ENCODE measurements at places on chromosomes 12 and 14.
A peak's percentile ranks its signal among the peaks of the same experiment; 100 is the strongest.

- no peak for DNase-seq
Measured at GRCh38 chr12:53196486-53196885, 10.6 kb downstream of the ITGB7 start.

- DNase-seq: no peak
Measured at GRCh38 chr12:52865090-52865944, 16.5 kb upstream of the KRT78 start.

DNA sequence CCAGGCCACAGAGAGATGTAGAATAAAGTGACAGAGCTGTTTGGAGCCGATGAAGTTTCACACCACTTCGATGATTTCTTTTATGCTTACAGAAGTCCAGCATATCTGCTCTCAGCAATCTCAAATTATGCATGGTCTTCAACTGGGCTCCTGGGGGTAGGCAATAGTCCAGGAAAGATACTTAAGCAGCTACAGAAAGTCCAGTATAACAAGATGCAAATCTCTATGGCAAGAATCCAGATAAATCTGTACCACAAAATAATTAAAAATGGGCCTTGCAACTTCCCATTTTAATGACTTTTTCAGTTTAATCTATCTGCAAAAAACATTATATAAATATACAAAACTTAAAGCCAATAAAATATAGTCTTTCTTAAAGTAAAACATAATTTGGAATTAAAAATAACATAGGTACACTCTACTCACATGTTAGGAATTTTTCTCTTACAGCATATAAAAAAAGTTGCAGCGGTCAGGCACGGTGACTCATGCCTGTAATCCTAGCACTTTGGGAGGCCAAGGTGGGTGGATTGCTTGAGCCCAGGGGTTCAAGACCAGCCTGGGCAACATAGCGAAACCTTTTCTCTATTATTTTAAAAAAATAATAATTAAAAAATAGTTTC, 20.5 kb upstream of the RAD51AP1 start:
- no peak for DNase-seq

DNA sequence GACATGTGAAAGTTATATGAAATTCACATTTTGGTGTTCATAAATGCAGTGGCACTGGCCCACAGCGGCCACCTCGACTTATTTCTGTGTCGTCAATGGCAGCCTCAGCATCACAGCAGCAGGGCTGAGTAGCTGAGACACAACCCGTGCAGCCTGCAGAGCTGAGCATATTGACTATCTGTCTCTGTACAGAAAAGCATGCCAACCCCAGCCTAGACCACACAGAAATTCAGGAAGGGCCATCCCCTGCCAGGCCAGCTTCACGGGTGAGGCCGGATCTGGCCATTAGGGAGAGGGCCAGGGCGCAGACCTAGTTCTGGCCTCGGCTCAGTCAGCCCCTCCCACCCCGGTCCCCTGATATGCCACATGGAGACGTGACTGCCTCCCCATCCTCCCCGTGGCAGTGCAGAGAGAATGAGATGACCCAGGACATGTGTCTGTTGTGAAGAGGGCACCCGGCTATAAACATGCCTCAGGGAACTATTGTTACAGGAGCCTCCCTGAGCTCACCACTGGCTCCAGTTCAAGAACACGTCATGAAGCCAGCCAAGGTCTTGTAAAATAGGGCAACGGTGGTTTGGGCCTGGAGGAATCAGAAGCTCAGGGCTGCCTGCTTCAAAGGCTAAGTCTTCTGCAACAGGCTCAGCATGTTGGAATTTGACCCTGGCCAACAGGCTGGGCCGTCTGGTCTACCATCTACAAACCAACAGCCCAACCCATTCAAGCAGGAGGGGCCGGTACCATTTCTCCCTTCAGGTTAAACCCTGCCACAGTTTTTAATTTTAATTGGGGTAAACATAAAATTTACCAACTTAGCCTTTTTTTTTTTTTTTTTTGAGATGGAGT, 25.5 kb downstream of the SCARB1 start:
- no peak for DNase-seq

GRCh38 chr12:126915309-126915708, 1351.7 kb upstream of the TMEM132C start:
- no peak for DNase-seq

- no peak for DNase-seq
Measured at GRCh38 chr12:71636704-71637115, 26.9 kb downstream of the ZFC3H1 start.

DNA sequence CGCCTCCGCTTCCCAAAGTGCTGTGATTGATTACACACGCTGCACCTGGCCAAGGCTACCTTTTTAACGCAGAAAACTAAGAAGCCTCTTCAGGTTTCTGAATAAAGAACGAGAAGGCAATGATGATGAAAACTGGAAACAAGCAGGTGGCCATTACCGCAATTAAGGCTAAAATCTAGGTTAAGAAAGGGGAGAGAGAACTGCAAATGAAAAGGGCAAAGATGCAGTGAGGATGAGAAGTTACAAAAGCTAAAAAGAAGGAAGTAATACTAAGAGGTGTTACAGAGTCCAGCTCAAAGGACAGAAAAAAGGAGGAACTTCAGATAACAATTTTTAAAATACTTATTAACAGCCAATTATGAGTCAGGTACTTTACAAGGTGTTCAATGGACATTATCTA, 79.7 kb downstream of the DUSP16 start:
- no peak for DNase-seq

GRCh38 chr12:113220593-113221180, 577 bp upstream of the TPCN1 start:
- DNase-seq: no peak

DNA sequence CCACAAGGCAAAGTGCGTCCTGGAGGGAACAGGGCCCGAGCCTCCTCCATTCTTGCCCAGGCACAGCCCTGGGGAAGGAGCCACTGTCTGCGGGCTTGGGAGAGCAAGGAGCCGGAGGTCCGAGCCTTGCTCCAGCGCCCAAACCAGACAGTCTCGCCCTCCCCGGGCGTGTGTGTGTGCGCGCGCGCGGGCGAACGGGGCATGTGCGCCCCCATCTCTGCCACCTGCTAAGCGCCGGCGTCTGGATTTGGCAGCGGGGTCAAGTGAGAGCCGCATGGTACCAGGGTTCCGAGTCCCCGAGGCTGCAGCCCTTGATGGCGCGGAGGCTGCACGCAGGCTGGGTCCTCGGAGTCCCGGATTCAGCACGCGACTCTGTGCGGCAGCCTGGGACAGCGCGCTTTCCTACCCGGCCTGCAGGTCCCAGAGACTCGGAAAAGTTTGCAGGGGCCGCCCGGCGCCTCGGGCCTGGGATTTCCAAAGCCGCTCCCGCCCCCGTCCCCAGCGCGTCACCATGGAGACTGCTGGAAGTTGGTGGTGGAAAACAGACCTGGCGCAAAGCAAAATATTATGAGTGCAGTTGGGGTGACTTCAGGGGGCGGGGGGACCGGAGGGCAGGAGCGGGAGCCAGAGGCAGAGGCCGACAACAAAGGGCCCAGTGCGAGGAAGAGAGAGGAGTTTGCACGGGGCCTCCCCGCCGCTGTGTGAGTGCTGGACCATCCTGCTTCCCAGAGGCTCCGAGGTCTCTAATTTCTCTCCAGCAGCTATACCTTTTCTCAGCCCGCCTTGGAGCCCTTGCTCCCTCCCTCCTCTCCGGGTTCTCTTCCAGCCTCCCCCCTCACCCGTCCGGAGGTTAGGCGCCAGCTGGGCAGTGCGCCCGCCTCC, 4.2 kb downstream of the RFX4 start:
- DNase-seq: no peak

GRCh38 chr14:42110167-42110566, 503.5 kb downstream of the LRFN5 start:
- no peak for DNase-seq

DNA sequence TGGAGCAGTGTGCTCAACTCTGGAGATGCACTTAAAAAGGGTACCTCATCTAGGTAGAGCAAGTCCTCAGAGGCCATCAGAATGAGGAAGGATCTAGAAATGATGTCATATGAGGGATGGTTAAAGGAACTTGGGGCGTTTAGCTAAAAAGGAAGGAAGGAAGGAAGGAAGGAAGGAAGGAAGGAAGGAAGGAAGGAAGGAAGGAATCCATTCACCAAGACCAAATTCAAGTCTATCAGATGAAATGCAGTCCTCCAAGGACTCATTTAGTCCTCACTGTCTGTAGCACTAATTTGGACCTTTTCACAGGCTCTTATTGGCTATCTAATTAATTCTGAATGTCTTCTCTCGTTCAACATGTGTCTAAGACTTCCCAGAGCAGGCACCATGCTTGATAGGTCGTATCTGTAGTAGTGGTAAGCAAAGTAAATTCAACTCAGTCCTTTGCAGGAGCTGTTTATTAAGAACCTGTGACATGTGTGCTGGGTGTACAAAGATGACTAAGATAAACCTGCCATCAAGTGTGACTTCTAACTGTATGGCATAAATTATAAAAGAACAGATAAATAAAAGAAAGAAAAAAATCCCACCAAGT, 63.5 kb downstream of the LLPH start:
- no peak for DNase-seq

DNA sequence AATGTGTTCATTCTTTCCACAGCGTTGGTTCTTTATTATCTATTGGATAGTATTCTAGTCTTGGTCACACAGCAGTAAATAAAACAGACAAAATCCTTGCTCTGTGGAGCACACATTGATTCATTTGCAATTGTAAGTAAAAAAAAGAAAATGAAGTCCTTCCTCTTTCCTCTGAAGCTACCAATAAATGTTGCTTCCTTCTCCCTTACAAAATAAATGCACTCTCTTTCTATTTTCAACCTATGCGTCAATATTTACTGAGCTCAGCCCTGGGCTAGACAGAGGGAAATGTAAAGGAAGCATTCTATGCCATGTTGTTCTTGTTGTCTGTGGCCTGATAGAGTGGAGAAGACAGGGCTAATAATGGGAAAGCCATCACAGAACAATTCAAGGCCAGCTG, 2.9 kb downstream of the ABHD12B start:
- DNase-seq: no peak

DNA sequence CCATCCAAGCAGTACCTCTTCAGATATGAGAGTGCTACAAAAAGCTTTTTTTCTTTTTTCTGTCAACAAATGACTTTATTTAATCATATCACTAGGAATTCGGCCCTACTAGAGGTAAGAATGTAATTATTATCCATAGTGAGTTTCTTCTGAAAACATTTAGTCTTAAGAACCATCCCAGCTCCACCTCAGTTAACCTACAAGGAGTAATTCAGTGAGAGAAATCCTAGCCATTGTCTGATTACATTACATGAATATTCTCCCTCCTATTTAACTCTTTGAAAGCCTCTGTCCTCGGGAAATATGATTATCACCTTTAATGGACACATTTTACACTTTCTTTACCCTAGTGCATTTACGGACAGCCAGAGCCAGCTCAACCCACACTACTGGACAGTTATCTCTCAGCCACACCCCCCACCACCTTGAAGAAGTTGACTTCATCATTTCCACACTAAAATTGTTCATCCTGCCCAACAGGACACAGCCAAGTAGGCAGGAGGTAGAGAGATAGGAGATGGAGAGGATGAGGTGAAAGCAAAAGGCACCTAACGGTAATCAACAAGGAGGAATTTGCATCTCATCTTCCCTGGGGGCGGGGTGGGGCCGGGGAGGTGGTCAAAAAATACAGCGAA, 1.3 kb downstream of the PPFIA2 start:
- no peak for DNase-seq

DNA sequence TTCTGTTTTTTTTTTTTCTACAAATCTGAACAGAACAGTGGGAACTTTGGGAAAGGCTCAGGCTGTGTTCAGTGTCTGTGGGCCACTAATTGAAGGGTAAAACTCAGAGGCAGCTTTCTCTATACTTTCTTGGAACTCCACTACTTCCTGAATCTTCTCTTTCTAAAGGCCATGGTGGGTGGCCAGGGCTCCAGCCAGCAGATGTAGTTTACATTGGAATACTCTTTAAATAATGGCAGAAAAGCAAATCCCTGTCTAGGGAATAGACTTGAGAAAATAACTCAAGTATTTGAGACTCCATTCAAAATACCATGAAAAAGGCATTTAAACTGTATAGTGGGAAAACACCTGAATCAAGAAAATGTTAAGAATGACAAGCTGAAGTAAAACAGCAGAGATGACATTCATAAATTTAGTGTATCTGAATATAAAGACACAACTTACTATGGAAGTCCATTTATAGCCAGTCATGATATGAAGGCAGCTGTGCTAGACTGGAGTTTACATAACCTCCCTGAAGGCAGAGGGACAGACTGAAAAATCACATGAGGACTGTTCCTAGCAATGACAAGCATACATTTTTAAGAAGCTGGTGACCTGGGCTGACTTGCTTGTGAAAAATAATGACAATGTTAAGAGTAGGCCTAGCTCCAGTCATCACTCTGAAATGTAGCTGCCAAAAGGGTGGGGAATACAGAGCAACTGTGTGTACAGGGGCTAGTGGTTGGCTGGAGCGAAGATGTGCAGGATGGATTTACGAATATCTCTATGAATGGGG, 168.6 kb downstream of the STXBP6 start:
- no peak for DNase-seq

DNA sequence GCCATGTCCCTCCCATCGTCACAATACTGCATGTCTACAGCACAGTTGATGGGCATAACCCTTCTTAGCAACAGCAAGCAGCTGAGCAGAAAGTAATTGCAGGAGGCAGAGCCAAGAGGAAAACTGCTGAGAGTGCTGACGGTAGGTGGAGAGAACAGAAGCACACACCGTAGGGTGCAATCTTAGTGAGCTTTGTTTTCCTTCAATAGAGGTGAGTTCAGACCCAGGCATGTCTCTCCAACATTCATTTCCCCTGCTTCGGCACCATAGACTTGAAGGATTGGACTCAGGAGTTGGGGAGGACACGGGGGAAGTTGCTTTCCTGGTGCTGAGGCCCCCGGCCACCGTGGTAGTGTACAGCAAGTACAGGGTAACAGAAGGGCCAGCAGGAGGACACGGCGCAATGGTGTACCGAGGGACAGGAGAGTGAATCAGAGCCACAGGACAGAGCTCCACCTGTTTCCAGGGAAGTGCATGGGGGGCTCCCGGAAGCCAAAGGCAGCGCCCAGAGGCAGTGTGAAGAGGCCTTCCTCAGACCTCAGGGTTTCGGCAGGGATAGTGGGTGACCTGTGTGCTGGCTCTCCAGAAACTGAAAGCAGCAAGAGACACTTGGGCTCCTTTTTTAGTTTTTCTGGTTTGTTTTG, 36.3 kb upstream of the SINHCAF start:
- peak; percentile 56 for DNase-seq

- DNase-seq: no peak
Measured at GRCh38 chr14:76720382-76720813, 40.9 kb upstream of the VASH1 start.

- no peak for DNase-seq
Measured at GRCh38 chr14:59306775-59307174, 118.3 kb downstream of the DAAM1 start.

GRCh38 chr12:79298506-79298905, 392.3 kb downstream of the PAWR start:
- DNase-seq: no peak
